Testis (tissue), 5 donors: ENCODE measurements at places on chromosomes 5 and 9.

- peak overlapping the region; percentile 99 for H3K4me3 ChIP-seq
- peak overlapping the region; percentile 79 for H3K27ac ChIP-seq
- H3K27me3 ChIP-seq: no peaks in the 10 kb centered on the region
- no peaks in the 10 kb centered on the region for H3K36me3 ChIP-seq
Measured at GRCh38 chr9:128771094-128771721, 519 bp downstream of the ZER1 start.

DNA sequence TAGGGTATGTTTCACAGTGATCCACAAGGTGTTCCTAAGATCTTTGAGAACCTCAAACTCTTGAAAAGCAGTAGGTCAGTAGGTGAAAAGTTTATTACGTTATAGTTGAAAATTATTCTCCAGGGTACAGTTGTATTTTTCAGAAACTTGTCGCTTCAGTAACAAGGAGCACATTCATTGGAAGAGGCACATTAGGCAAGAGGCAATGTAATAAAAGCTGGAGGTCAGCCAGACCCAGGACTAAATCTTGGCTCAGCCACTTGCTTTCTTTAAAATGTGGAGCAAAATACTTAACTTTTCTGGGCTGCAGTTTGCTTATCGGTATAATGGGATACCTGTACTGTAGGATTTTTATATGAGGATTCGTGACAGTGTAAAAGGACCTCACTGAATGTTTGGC, 45.6 kb downstream of the TLE4 start:
- H3K27me3 ChIP-seq: no peaks in the 10 kb centered on the region
- peaks cover 9% of the 10 kb centered on the region for H3K4me1 ChIP-seq
- H3K4me3 ChIP-seq: no peak overlapping the region
- no peak overlapping the region for H3K27ac ChIP-seq

DNA sequence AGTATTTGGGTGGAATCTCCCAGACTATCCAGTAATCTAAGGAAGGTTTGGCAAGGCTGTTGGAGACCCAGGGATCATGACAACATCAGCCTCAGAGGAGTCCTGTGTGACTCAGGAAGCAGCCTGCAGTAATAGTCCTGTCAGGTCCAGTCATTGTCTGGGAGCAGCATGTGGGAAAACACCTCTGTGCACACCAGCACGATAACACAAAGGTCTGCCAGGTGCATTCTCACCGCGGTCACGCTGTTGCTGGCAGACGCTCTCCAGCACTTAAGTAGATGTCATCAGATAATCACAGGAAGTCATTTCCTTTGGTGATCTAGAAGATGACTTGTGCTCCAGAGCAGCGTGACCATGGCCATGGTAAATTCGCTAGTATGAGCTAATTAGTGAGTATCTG, 99.2 kb upstream of the IQGAP2 start:
- H3K4me3 ChIP-seq: no peak overlapping the region
- H3K27ac ChIP-seq: no peak overlapping the region
- no peak for DNase-seq

DNA sequence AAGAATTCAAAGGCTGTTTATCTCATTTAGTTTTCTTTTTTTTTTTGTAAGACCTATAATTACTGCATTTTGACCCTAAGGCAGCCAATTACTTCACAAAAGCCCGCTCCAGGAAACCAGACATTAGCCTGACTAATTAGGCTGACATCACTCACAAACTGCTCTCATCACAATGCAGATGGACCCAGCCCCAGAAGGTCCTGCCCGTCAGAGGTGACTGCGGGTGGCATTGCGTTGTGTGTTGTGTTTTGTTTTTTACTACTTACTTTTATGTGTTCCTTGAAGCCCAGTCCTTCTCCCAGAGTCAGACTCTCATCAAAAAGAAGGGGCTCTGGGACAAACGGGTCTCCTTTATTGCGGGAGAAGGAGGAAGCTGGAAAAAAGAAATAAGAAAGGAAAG, 172.2 kb downstream of the HSD17B3 start:
- no peak overlapping the region for H3K27ac ChIP-seq
- H3K4me1 ChIP-seq: peaks cover 17% of the 10 kb centered on the region
- H3K27me3 ChIP-seq: no peaks in the 10 kb centered on the region
- H3K4me3 ChIP-seq: no peak overlapping the region
- H3K36me3 ChIP-seq: no peaks in the 10 kb centered on the region

DNA sequence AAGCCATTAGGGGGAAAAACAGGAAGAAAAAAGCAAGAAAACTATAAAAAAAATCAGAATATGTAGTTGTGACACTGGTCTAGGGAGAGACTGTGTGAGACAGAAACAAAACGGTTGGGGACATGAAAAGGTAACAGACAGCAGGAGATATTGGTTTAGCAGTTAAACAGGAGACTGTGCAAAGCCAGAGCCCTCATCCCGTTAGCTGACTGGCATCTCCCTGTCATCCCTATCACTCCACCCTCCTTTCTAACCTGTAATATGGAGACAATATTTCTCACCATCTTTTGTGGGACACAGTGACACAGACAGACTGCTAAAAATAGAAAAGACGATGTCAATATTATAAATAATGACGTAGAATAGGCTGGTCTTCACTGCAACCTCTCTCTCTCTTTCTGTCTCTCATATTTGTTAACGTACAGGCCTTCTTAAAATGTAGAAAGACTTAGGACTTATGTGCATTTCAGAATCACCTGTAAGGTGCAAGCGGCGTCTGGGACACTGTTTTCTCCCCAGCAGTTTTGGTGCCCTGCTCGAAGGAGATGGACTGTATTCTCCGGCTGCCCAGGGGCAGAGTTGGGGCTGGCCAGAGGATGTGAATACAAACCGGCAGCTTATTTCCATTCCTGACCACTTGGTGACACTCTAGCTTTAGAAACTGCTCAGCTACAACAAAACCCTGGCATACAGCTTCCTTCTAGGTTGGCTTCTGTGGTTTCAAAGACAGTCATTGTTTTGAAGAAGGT, 190.6 kb downstream of the MAT2B start:
- H3K4me3 ChIP-seq: no peak overlapping the region
- H3K27me3 ChIP-seq: no peaks in the 10 kb centered on the region
- no peaks in the 10 kb centered on the region for H3K36me3 ChIP-seq
- peak; percentile 56 for DNase-seq

GRCh38 chr5:131272307-131272706, 8.5 kb downstream of the CDC42SE2 start:
- no peaks in the 10 kb centered on the region for H3K27me3 ChIP-seq
- no peaks in the 10 kb centered on the region for H3K36me3 ChIP-seq
- H3K27ac ChIP-seq: no peak overlapping the region
- no peaks in the 10 kb centered on the region for H3K4me1 ChIP-seq
- no peak for DNase-seq

DNA sequence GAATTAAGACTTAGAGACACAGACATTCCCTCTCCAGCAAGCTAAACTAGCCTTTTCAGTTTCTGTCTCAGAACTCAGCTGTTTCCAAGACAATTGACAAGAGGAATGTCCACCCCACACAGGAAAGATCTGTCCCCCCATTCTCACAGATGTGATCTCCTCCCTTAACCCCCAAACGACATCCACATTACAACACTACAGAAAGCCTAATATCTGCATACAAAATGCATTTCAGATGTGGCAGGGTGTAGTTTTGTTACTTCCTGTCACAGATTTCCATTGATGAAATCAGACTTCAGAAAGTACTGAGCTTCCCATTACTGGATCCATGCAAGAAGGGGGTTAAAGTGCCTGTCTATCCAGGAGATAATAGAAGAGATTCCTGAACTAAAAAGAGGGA, 2.9 kb upstream of the ARSI start:
- DNase-seq: no peak
- no peak overlapping the region for H3K4me3 ChIP-seq
- H3K4me1 ChIP-seq: peaks cover 3% of the 10 kb centered on the region
- no peaks in the 10 kb centered on the region for H3K27me3 ChIP-seq
- no peaks in the 10 kb centered on the region for H3K36me3 ChIP-seq
